ENCODE measurements at places on chromosomes 1 and 21.

DNA sequence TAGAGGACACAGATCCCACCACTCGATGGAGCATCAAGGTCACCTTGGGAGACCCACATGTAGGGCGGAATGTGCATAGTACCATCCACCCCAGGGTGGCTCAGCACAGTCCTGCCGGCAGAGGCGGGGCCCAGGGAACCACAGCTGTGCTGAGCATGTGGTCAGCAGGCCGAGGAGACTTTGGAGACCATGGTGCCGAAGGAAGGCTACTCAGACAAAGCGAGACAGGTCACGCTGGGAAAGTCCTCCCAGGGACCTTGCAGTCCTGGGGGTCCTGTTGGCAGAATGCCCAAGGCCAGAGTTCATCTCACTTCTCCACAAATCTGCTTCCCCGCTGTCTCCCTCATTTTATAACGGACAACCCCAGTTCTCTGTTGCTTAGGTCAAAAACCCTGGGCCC, 22.5 kb downstream of the WNT3A start:
- DNase-seq = peak; percentile 64

DNA sequence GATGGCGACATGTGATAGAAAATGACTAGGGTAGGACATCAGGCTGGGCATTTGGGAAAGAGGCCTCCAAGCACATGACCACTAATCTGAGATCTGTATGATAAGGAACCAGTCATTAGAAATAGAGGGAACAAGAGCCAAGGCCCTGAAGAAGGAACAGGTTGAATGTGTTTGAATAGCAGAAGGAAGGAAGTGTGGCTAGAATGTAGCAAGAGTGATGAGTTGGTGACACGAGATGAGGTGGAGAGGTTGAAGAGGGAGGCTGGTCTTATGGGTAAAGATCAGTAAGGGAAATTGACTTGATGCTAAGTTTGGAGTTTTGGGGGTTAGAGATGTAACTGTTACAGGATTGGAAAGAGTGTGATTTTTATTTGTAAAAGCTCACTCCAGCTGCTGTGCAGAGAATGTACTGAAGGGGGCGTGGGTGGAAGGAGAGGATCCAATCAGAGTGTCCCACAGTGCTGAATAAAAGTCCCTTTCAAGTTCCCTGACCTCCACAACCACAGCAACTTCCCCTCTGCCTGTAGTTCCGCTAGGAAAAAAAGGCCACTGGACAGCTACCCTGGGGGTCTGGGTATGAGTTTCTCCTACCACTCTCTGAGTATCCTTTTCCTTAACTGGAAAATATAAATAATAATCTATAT, 295.0 kb downstream of the OMA1 start:
- no peak for DNase-seq

DNA sequence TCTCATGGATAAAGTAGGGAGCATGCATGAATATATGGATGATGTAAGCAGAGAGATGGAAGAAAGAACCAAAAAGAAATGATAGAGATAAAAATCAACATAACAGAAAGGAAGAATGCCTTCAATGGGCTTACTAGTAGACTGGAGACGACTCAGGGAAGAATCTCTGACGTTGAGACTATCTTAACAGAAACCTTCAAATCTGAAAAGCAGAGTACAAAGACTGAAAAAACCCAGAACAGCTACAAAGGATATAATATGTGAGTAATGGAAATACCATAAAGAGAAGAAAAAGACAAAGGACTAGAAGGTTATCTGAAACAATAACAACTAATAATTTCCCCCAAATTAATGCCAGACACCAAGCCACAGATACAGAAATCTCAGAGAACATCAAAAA, 18.3 kb upstream of the SELP start:
- no peak for DNase-seq

GRCh38 chr1:76949503-76949902, 82.2 kb downstream of the ST6GALNAC5 start:
- no peak for DNase-seq

All from posterior vena cava (tissue), 2 donors.